Neural cell (in vitro differentiated cells): ENCODE measurements at places on chromosomes 3 and 15. TPM values are rescaled to one million over a fixed set of nuclear protein-coding genes. Genes with fewer than 3 reads are reported as not detected.

Gene HMG20A
- polyA plus RNA-seq, result 52.2 and 52.4 TPM in 2 replicates

Gene SPTBN5
- polyA plus RNA-seq, result 0.01 and 0.04 TPM in 2 replicates

Gene ATG3
- polyA plus RNA-seq, result 37.1 and 49.3 TPM in 2 replicates

Gene REC114
- not detected in 2 replicates for polyA plus RNA-seq

Gene COPG1
- 75.0 and 92.7 TPM in 2 replicates for polyA plus RNA-seq

Gene CLDN18
- not detected in 2 replicates for polyA plus RNA-seq

Gene LSMEM2
- polyA plus RNA-seq, result not detected in 2 replicates

Gene EPHB1
- 18.7 and 19.1 TPM in 2 replicates for polyA plus RNA-seq

Gene ALPK3
- 0.24 TPM in 1 of 2 replicates, not detected in the other for polyA plus RNA-seq

Gene ASB14
- 0.51 TPM in 1 of 2 replicates, not detected in the other for polyA plus RNA-seq

Gene PTX3
- polyA plus RNA-seq, result 0.57 and 3.6 TPM in 2 replicates

Gene ZNF662
- not detected in 2 replicates for polyA plus RNA-seq

Gene MORC1
- not detected in 2 replicates for polyA plus RNA-seq

Gene GDPGP1
- 4.3 and 5.8 TPM in 2 replicates for polyA plus RNA-seq

Gene SNTN
- polyA plus RNA-seq, result not detected in 2 replicates
